ENCODE measurements at places on chromosomes 7 and 10. TPM values are rescaled to one million over a fixed set of nuclear protein-coding genes. Genes with fewer than 3 reads are reported as not detected.

PLCE1 gene
- total RNA-seq: 20.3 TPM

TFPI2 gene
- 2.6 TPM for total RNA-seq

ENTPD7 gene
- 9.7 TPM for total RNA-seq

TAS2R41 gene
- 0.31 TPM for total RNA-seq

TMEM184A gene
- 22.1 TPM for total RNA-seq

ADRA2A gene
- 4.3 TPM for total RNA-seq

ESYT2 gene
- 119 TPM for total RNA-seq

PDE1C gene
- total RNA-seq: 9.9 TPM

SPDYE1 gene
- not detected for total RNA-seq

TMEM178B gene
- 2.5 TPM for total RNA-seq

CNTNAP2 gene
- 1.9 TPM for total RNA-seq

CAV1 gene
- total RNA-seq: 248 TPM

GPRIN2 gene
- total RNA-seq: 1.3 TPM

FAM25C gene
- total RNA-seq: not detected

PON1 gene
- not detected for total RNA-seq

CYP2C19 gene
- total RNA-seq: 2.1 TPM

TCAF1 gene
- total RNA-seq: 296 TPM

SLC39A12 gene
- total RNA-seq: not detected

NODAL gene
- 0.92 TPM for total RNA-seq

TMEM140 gene
- 4.0 TPM for total RNA-seq

NAT16 gene
- total RNA-seq: not detected

SYT15B gene
- 1.1 TPM for total RNA-seq

CCDC146 gene
- total RNA-seq: 16.9 TPM

TPK1 gene
- total RNA-seq: 4.3 TPM

SUN3 gene
- total RNA-seq: not detected

FOXI2 gene
- total RNA-seq: not detected

TAS2R38 gene
- not detected for total RNA-seq

OGDHL gene
- 1.4 TPM for total RNA-seq

HTR5A gene
- not detected for total RNA-seq

NFE2L3 gene
- 1.1 TPM for total RNA-seq
